ENCODE measurements at places on chromosomes 4 and X.

DNA sequence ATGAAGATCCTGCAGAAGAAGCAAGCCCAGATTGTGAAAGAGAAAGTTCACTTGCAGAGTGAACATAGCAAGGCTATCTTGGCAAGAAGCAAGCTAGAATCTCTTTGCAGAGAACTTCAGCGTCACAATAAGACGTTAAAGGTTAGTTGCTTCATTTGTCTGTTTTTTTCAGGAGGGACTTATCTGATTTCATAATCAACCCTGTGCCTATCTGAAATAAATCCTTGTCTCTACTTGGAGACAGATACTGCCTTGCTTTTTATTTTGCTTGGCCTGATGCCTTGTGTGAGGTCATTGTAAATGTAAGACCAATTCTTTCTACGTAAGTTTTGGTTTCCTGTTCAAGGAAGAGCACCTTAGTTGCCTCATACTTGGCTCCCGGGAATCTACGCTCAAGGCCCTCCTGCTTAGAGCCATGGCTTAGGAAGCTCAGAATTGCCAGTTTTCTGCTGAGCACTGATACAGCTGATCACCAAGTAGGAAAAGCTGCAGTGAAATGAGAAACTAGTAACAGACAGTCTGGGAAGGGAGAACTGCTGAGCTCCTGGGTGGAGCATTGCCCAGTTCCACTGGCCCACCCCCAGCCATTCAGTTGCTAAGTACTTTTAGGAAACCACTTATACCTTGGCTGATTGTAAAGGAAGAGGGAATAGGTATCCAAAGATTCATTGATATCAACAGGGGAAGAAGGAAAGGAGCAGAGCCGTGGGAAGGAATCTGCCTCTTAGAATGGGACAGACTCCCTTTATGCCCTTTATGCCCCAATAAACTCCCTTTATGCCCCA, 41.8 kb downstream of the RBBP7 start:
- no peak for DNase-seq

GRCh38 chr4:106116025-106116424, 200.0 kb downstream of the TBCK start:
- no peak for DNase-seq

GRCh38 chr4:54842656-54843055, 184.9 kb downstream of the KIT start:
- DNase-seq, result no peak

DNA sequence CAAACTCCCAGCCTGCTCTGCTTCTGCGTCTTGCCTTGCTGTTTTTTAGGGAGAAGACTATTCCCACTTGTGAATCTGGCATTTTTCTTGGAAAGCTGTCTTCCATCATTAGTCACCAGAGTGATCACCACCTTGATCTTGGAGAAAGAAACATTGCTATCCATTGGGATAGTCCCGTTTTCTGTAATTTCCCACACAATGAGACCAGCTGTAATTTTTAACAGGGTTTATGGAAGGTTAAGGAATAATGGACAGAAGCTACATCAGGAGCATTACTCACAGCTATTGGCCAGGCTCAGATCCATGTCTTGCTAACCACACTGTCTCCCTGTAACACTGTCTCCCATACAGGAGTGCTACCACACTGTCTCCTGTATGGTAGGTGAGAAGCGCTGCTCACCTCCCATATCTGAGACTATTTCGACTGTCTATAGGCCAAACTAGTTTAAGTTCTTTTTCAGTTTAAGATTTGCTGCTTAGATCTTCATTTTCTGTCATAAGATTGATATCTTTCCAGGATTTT, 523.0 kb downstream of the SPRY1 start:
- no peak for DNase-seq

- peak; percentile 65 for DNase-seq
These were observed 168.1 kb downstream of the VSIG4 start for GRCh38 chrX:65871671-65872311.

- no peak for DNase-seq
These were observed 94.7 kb downstream of the LINC00632 start for GRCh38 chrX:140804292-140804691.

DNA sequence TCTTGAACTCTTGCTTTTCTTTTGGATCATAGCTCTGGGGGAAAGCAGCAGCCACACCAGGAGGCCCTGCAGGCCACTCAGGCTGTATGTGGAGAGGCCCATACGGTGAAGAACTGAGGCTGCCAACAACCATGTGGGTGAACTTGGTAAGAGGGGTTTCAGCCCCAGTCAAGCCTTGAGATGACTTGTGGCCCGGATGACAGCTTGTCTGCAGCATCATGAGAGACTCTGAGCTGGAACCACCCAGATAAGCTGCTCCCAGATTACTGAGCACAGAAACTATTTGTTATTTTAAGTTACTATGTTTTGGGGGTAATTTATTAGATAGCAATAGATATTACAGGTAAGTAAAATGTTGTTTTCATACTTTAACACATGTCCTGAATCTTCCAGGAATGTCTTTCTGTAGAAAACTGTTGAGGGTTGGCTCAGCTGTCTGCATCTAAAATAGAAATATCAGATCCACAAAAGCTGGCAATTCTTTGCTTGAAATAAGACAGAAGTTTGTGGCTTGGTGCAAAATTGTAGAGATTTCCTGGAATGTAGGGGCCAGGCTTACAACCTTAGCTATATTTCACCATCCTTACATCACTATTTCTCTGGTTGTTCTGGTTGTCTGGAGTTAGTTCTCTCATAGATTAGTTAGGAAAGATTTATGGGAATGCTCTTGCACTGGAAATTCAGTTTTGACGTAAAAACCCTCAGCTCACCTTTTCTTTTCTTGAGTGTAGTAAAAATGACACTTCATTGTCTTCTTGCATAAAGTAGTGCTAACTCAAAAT, 272.1 kb downstream of the RAPGEF2 start:
- no peak for DNase-seq

- no peak for DNase-seq
These were observed 63.9 kb downstream of the APBB2 start for GRCh38 chr4:41150401-41150800.

- DNase-seq, result no peak
These were observed 1.3 kb downstream of the SPATA18 start for GRCh38 chr4:52052475-52052780.
